NCI-H2107 (cell line): ENCODE measurements at places on chromosomes 1 and 21.

DNA sequence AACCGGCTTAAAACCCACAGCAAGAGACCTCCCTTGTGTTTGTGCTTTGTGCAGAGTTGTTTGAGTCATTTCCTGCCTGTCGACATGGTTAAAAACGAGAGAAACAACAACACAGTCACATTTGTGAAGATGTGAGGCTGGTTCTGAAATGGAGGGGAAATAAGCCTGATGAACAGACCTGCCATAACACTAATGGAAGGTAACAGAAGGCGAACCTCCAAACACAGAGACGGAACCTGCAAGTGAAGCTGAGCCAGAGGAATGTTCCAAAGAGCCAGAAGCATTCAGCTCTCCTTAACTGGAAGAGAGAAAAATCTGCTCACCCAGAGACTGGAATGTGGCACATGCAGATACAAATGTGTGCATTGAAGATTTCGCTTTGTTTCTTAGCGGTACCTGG, 53.2 kb upstream of the RAVER2 start:
- DNase-seq = no peak

- DNase-seq = no peak
Observed at GRCh38 chr1:92219028-92219427, 1.3 kb downstream of the C1orf146 start.

DNA sequence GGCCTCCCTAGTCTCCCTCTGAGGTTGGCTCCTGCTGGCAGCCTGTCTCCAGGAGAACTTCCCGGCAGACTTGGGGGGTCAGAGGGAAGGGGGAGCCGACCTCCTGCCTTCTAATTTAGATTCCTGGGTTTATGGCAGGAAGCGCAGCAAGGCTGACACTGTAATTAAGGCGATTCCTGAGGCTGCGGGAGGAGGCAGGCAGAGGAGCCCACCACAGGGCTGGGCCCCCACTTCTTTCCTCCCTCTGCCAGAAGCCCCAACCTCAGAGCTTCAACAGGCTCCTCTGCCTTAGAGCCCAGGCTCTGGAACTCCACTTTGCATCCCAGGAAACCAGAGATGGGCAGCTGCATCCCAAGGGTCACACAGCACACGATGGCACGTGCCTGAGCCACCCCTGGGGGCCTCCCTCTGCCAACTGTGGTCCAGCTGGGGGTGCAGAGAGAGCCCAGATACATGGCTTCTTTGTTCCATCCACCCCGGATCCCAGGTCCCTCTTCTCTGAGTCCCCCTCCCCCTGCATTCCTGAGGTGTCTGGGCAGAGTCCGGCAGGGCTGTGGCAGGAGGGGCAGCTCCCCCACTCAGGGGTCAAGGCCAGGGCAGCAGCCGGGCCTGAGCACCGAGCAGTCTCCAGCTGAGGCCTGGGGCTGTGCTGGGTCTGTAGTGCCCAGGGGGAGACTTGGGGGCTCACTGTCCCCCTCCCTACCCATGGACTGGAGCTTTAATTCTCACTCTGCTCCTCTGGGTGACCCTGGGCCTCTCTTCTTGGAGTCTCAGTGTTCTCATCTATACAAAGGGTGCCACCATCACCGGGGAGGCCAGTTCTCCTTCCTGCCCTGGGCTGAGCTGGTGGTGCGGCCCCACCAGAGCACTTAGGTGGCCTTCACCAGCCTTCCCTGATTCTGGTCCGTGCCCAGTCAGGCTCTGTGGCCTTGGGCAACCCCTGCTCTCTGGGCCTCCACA, 39.4 kb upstream of the FAM131C start:
- DNase-seq = no peak

DNA sequence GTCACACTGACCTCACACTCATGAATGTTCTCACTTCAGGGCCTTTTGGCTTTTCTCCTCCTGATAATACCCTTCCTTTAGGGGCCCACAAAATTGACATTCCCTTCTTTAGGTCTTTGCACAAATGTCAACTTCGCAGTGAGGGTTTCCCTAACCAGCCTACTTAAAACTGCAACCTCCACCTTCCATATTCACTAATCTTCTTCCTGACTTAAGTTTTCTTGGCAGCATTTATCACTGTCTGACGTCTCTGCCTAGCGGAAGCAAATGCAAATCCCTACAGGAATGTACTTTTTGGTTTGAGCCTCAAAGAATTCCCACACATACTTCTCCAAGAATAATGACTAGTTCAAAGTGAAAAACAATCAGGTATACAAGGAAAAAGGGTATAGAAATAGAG, 32.8 kb downstream of the INTS7 start:
- DNase-seq = no peak

GRCh38 chr1:60870269-60870865, 212.0 kb upstream of the NFIA start:
- no peak for DNase-seq

DNA sequence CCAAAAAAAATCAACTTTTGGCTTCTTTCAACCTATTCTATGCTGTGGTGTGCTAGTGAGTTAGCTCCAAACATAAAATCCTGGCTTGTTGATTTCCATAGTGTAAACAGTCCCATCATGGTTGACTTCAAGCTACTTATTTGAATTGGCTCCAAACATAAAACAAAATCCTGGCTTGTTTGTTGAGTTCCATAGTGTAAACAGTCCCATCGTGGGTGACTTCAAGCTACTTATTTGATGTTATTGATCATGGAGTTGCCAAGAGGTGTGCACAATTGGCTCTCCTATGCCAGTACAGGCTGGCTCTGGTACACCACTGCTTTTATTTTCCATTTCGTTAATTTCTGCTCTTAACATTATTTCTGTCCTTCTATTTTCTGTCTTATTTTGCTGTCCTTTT, 1.8 kb upstream of the COA6 start:
- DNase-seq = no peak

- no peak for DNase-seq
Observed at GRCh38 chr1:215251428-215251827, 168.9 kb downstream of the KCNK2 start.

- no peak for DNase-seq
Observed at GRCh38 chr1:58895082-58895481, 111.2 kb upstream of the JUN start.

GRCh38 chr1:116906812-116907211, 2.9 kb upstream of the PTGFRN start:
- no peak for DNase-seq

- DNase-seq = no peak
Observed at GRCh38 chr1:8434101-8434500, 116.2 kb downstream of the SLC45A1 start.

- no peak for DNase-seq
Observed at GRCh38 chr1:40786171-40786994, 2.8 kb downstream of the KCNQ4 start.

- DNase-seq = no peak
Observed at GRCh38 chr1:7940745-7941436, at the start of gene TNFRSF9. TNFRSF9 (minus strand) TSS chr1:7940839; CDS start chr1:7939994, 845 bp downstream.

DNA sequence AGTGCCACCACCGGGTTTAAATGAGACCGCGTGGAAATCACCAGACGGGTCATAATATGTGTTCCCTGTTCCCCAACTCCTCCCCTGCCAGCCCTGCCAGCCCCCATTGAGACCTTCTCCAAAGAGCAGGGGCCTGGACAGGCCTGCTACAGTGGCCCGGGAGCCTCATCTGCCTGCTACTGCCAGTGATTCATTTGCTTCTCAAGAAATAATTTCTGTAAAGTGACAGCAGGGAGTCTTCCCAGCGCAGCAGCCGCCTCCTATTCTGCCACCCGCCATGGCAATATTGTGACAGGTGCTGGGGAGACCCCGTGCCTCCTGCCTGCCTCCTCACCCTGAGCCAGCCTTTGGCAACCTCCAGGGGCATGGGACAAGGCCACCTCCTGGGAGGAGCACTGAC, 8.9 kb downstream of the IFFO2 start:
- no peak for DNase-seq

- no peak for DNase-seq
Observed at GRCh38 chr1:207019161-207019560, 13.4 kb downstream of the C1orf116 start.

DNA sequence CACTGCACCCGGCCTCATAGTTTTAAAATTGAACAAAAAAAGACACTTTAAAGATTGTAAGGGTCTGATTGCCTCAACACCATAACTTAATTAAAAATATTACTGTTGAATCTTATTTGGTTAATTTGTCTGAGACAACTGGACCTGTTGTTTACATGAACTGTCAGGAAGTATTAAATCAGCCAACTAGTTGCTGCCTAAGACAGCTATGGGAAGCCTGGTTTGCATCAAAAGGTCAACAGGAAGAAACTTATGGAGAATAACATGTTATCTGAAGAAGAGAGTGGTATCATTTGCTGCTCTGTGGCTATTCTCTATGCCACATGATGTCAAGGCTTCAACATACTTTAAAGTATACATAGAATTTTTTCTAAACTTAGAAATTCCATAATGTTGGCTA, 853.5 kb upstream of the ADAMTS5 start:
- DNase-seq = no peak

DNA sequence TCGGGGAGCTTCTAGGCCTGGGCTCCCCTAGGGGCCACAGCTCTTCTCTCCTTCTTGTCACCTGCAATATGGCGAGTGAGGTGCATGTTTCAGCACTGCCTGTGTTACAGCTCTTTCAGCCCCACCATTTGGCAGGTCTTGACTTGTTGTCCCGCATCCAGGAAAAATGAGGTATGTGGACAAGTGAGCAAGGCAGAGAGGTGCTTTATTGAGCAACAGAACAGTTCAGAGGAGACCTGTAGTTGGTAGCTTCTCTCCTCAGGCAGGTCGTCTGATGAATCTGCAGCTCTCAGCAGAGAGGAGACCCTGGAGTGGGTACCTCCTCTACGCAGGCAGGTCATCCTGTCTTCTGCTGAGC, 208.2 kb upstream of the USP25 start:
- no peak for DNase-seq
